ENCODE measurements at places on chromosomes 13 and 19.

- DNase-seq: peak; percentile 30
Observed at GRCh38 chr19:4123615-4124568, at the start of gene MAP2K2. MAP2K2 (minus strand) TSS chr19:4124122; CDS start chr19:4123875, 247 bp downstream.

DNA sequence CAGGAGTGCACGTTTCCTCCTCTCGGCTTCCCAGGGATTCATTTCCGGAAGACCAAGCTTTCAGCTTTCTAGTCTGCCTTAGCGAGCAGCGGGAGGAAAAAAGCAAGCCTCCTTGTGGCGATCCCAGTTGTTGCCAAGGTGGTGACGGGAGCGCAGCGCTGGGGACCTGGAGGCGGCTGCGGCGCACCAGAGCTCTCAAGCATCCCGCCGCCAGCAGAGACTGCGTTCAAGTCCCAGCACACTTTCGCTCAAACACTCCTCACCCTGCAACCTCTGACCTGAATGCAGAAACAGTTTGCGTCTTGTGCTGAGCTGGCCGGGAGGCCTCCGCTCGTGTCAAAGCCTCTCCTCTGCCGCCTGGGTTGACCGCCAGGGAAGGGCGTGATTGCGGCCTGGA, 4.9 kb downstream of the GSX1 start:
- no peak for DNase-seq

DNA sequence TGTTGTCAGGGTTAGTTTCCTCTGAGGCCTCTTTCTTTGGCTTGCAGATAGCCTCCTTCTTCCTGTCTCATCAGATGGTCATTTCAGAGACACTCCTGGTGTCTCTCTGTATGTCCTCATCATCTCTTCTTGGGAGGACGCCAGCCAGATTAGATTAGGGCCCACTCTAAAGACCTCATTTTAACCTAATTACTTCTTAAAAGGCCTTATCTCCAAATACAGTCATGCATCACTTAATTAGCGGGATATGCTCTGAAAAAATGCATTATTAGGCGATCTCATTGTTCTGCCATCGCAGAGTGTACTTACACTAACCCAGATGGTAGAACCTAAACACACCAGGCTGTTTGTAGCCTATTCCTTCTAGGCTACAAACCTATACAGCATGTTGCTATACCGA, 89.0 kb downstream of the CDK8 start:
- DNase-seq: no peak

GRCh38 chr13:94177041-94177440, 302.4 kb downstream of the DCT start:
- DNase-seq: no peak

GRCh38 chr19:49878744-49879070, 1.2 kb downstream of the TBC1D17 start:
- no peak for DNase-seq

DNA sequence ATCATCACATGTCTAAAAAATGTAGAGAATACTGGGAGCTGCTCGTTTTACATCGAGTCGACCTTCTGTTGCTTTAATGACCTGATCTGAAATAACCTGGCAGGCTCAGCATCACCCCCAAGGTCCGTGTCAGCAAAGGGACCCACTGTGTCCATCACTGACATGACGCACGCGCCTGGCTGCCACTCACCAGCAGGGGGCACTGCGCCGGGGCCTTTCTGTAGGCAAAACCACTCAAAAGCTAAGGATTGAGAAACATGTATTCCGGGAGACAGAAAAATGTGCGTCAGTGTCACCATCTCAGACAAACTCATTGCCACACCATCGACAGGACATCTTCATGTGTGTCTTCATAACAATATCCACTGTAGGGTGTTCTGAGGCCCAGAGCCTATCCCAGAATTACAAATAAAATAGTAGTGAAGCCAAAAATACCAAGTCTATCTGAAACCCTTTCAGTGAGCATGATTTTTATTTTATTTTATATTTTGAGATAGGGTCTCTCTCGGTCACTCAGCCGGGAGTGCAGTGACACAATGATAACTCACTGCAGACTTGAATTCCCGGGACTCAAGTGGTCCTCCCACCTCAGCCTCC, 130.3 kb upstream of the LSM14A start:
- DNase-seq: no peak

GRCh38 chr13:100434010-100434763, 154.4 kb downstream of the GGACT start:
- DNase-seq: no peak

- DNase-seq: no peak
Observed at GRCh38 chr13:40428354-40428753, 238.1 kb downstream of the FOXO1 start.

DNA sequence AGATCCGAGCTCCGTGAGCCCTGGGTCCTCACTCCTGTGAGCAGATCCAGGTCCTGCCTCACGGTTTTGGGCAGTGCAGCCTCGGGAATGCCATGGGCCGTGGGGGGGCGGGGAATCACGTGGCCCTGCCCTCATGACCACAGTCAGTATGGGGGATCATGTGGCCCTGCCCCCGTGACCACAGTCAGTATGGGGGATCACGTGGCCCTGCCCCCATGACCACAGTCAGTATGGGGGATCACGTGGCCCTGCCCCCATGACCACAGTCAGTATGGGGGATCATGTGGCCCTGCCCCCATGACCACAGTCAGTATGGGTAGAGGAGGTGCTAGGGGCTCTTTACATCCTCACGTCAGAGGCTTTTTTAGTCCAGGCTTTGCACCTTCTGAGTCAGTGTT, 64.3 kb upstream of the F7 start:
- DNase-seq: no peak

- no peak for DNase-seq
Observed at GRCh38 chr19:16015805-16016173, 60.5 kb upstream of the TPM4 start.

DNA sequence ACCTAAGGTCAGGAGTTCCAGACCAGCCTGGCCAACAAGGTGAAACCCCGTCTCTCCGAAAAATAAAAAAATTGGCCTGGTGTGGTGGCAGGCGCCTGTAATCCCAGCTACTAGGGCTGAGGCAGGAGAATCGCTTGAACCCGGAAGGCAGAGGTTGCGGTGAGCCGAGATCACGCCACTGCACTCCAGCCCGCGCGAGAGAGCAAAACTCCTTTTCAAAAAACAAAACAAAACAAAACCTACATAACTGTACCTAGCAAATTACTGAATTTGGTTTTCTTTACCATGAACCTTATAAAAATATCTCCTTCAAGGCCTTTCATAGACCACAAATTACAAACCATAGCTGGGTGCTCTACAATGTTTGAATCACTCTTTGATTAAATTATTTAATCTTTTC, 760 bp downstream of the ZNF91 start:
- DNase-seq: no peak

DNA sequence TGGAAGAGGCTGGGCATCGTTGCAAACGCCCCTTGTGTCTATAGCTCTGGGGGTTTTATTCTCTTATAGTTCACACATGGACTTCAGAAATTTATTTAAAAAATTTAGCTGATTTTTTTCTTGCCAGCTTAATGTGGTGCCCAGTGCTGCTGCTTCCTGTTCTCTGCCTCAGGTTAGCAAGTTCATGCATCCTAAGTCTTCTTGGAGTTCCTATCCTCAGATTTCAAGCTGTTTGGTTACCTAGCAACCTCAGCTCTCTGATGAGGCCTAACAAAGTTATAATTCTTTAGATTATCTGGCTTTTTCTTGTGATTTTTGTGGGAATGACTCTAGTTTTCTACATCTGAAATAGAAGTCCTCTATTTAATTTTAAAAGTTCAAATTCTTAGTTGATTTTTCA, 250.9 kb downstream of the MAB21L1 start:
- peak; percentile 7 for DNase-seq

DNA sequence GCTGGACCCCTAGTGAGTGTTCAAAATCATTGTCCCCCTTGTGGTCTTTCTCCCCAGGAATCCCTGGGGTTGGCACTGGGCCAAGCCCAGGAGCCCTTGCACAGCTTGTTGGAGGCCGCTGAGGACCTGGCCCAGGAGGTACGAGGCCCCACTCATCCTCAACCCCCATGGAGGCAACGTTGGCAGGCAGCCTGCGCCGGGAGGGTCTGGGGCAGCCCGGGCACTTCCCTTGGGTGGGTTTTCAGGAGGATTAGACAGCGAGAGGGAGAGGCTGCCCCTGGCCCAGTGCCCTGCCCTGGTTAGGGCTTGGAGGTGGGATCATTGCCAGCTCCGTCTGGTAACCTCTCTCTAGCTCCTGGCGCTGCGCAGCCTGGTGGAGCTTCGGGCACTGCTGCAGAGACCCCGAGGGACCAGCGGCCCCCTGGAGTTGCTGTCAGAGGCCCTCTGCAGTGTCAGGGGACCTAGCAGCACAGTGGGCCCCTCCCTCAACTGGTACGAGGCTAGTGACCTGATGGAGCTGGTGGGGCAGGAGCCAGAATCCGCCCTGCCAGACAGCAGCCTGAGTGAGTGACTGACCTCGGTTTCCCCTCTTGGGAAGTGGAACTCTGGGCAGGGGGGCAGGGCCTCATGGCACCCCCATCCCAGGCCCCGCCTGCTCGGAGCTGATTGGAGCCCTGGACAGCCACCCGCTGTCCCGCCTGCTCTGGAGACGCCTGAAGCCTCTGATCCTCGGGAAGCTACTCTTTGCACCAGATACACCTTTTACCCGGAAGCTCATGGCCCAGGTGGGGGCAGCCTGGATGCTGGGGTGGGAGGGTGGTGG, 3.0 kb downstream of the ABCA7 start:
- DNase-seq: no peak

DNA sequence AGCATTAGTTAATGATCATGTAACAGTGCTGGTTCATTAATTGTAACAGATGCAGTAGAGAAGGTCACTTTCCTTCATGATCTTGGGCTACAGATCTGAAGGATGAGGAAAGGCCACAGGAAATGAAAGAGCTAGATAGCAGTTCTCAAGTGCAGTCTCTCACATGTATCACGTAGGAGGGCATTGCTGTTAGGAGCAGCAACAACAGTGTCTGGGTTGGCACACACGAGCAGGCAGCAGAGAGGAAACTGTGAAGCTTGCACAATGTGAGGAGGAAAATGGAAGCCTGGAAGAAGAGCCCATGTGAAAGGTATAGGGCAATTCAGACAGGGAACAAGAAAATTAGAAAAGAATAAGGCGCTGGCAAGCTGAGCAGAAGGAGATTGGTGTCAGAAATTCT, 1741.5 kb downstream of the PCDH9 start:
- DNase-seq: no peak

Measured in iPS DF 19.7 (cell line).